ENCODE measurements at places on chromosomes 5 and 9.
A peak's percentile ranks its signal among the peaks of the same experiment; 100 is the strongest.

- no peak for DNase-seq
These were observed 84.5 kb upstream of the RAI14 start for GRCh38 chr5:34571677-34572041.

GRCh38 chr5:66828548-66829357 is 232.6 kb downstream of the MAST4 start:
- DNase-seq = no peak

DNA sequence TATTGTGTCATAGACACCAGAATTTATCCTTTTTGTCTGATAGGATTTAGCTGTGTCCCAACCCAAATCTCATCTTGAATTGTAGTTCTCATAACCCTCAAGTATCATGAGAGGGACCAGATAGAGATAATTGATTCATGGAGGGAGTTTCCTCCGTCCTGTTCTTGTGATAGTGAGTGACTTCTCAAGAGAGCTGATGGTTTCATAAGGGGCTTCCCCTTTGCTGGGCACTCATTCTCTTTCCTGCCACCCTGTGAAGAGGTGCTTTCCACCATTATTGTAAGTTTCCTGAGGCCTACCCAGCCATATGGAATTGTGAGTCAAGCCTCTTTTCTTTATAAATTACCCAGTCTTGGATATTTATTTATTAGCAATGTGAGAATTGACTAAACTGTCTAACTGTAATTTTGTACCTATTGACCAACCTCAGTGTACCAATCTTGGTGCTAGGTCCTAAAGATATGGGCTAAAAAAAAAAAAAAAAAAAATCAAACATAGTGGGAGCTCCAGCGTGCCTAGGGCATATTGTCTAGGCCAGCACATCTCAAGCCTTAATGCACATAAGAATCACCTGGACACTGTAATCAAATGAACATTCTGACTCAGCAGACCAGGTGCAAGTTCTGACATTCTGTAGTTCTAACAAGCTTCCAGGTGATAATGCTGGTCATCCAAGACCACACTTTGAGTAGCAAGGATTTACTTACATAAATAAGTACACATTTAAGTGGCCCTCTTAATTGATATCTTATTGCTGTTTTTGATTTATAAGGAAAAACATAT is 30.5 kb downstream of the ST8SIA4 start:
- no peak for DNase-seq

- DNase-seq = peak; percentile 15
These were observed 681 bp downstream of the F2R start for GRCh38 chr5:76716456-76717157.

GRCh38 chr9:37364751-37365360 is 57.6 kb upstream of the GRHPR start:
- DNase-seq = no peak

- peak; percentile 19 for DNase-seq
These were observed 932 bp downstream of the SLC12A2 start for GRCh38 chr5:128084228-128085167.

- DNase-seq = no peak
These were observed 3.1 kb upstream of the EEIG1 start for GRCh38 chr9:127983847-127984289.

DNA sequence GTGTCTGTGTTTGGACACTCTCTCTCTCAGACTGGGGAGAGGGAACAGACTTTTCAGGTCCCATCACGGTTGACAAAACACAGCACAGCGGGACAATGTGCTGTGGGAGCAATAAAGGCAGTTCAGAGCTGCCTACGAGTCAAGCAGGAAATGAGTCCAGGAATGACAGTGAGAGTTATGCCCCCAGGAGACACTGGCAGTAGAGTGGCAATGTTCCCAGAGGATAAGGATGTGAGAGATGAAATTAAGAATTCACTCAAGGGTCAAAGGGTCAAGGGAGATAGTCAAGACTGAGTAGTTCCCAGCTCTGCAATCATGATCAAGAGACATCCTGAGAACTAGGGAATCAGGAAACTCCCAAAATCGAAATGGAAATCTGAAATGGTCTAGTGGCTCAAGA is 156.1 kb downstream of the LURAP1L start:
- DNase-seq = no peak

DNA sequence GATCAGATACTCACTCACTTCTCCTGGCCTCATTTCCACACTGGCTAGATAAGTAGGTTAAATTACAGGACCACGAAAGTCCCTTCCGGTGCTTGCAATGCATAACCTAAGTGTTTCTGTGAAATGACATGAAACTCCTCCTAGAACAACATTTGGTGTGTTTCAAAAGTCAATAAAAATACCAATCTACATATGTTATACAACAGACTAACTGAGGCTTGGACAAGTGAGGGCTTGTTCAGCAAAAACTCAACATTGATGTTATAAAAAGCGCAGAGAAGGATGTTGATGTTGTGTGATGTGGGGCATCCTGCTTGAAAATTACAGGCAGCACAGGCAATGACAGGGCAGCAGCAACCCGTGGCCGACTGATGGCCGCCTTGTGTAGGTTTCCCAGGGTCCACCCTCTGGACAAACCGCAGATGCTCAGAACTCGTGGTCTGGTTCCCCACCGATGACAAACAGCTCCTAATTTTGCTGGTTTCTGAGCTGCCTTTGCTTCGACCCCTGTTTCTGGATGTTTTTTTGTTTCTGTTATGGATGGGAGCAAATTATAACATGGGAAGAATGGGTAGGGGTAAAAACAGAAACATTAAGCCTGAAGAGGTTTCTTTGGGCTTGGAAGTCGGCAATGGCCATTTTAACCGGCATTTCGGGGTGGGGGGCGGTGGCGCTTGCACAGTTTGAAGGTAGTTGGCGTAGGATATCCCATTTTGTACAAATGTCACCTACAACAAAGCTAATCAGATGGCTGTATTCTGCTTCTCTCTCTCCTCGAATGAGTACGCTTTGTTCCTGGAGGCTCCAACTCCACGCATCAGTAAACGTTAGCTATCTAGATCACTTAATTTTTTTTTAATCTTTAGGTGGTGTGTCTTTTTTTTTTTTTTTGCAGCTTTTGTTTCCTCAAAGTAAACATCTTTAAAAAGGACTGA is 116.1 kb downstream of the PDZD2 start:
- DNase-seq = no peak

- DNase-seq = no peak
These were observed 160.0 kb downstream of the CCDC192 start for GRCh38 chr5:127863161-127863560.

GRCh38 chr5:1510631-1511030 is 13.1 kb downstream of the LPCAT1 start:
- no peak for DNase-seq

- DNase-seq = no peak
These were observed 58.8 kb upstream of the RPS23 start for GRCh38 chr5:82336959-82337351.

DNA sequence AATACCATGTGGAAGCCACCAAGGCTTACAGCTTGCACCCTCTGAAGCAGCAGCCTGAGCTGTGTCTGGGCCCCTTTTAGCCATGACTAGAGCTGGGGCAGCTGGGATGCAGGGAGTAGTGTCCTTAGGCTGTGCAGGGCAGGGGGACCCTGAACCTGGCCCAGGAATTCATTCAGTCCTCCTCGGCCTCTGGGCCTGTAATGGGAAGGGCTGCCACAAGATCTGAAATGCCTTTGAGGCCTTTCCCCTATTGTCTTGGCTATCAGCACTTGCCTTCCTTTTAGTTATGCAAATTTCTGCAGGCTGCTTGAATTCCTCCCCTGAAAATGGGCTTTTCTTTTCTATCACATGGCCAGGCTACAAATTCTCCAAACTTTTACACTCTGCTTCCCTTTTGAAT is 9.0 kb downstream of the GPR150 start:
- no peak for DNase-seq

GRCh38 chr9:82148901-82149461 is 160.4 kb downstream of the SPATA31D1 start:
- DNase-seq = no peak

DNA sequence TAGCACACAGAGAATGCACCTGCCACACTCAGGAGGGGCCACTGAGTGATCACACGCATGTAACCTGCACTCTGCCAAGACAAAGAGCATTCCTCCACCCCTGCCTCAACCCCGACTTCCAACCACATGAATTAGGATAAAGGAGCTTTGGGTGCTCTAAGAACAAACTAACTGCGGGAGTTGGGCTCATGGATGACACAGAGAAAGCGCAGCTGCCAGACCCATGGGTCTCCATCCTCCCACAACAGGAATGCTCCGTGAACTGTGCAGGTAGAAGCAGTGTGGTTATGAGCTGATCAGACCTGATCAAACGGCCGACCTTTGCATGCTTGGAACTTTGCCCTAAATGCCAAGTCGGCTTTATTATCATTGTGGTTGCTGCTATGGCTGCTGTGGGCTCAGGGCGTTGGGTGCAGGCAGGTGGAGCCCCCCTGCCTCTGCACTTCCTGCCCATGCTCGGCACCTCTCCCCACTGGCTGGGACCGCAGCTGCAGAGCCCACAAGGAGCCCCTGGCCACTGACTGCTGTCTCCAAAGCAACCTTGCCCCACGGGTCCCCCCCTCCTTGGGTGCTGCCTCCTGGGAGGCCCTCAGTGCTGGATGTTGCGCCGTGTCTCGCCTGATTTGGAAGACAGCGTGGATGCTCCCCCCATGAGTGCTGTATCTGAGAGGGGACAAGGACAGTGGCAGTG is 2.6 kb upstream of the SLC6A3 start:
- DNase-seq = no peak

DNA sequence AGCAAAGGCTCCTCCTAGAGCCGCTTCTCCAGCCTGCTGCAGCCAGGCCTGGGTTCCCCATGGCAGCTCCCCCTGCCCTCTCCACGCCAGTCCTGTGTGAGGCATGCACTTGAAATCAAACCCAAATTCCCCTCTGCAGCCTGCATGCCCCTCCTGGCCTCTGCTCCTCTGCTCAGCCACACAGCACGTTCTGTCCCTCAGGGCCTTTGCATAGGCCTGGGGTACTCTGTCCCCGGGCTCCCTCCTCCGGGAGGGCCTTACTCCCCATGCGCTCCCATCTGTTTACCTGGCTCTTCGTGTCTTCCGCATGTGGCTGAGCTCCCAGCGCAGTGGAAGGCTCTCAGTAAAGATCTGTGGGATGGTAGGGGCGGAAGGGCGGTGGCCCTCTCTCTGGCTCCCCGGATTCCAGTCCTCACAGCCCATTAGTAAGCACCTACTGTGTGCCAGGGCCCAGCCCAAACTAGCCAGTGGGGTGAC is 203.5 kb upstream of the IER5L start:
- DNase-seq = no peak

GRCh38 chr9:93642961-93643360 is 66.6 kb downstream of the PHF2 start:
- DNase-seq = no peak

DNA sequence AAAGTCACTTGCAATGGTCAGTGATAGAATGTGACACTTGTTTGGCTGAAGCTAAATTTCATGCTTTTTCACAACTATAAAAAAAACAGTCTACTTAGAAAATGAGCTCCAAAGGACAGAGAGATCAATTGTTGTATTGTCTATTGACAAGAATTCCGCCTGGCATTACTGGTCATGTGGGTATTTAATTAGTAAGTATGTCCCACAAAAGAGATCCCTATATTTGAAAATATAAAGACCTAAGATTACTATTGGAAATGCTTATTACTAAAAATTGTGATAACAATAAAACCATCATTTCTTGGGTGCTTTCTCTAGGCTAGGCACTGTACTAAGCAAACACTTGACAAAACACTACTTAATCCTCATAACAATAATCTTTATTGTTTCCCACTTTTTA is 745.2 kb upstream of the C9orf72 start:
- no peak for DNase-seq

- DNase-seq = no peak
These were observed 71.4 kb upstream of the STXBP1 start for GRCh38 chr9:127540664-127541041.

GRCh38 chr5:176646049-176646706 is 1.1 kb upstream of the TSPAN17 start:
- no peak for DNase-seq

GRCh38 chr9:70392189-70392588 is 22.3 kb downstream of the KLF9 start:
- no peak for DNase-seq

GRCh38 chr5:74167206-74167929 is 473.2 kb downstream of the ENC1 start:
- DNase-seq = no peak

GRCh38 chr9:4211806-4212205 is 88.1 kb downstream of the GLIS3 start:
- no peak for DNase-seq

DNA sequence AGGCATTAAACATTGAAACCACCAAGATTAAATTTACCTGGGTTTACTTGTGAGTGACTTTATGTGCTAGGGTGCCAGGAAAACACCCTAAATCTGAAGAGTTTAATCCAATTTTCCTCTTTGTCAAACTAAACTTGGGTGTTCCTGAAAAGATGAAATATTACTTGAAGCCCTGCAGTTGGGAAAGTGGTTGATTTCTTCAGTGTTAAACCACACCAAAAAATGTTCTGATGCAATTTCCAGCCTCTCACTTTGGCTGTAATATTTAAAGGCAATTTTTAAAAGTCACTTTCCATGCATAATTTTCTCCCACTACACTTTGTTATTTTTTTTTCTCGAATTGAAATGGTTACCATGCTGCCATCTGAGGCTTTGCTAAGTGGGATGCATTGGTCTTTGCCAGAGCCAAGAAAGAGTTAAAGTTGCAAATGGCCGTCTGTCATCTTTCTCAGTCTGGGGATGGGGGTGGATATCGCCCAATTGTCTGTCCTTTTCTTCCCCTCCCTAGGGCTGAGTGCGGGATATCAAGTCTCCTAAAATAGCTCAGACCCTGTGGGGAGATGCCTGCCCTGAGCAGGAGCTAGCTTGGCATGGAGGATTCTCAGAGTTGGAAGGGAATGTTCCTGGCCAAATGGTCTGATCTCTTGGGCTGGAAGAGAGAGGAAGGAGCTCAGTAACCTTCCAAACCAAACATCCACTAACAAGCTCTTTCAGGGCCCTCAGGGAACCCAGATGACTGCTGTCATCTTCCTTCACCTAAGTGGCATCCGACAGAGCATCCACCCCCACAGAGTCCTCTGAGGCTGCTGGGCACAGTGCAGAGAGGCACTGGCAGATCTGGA is 13.6 kb upstream of the SHB start:
- no peak for DNase-seq
